ENCODE measurements at places on chromosomes 2 and 18.

DNA sequence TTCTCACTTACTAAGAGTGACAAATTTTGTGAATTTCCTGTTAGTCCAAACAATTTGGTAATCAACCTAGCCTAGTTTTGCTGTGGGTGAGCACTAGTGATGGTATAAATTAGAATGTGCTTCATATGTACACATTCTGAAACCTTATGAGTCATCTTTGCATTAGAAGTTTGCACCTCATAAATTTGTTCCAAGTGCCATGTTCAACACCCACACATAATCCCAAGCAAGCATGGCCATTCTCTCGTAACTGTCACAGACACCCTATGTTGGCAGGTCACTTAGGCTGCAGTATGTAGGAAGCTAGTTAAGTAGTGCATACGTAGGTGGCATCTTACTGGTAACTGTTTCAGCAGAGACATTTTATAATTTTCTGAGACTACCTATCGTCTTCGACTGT, 46.9 kb downstream of the NAB1 start:
- peak; percentile 30 for DNase-seq

DNA sequence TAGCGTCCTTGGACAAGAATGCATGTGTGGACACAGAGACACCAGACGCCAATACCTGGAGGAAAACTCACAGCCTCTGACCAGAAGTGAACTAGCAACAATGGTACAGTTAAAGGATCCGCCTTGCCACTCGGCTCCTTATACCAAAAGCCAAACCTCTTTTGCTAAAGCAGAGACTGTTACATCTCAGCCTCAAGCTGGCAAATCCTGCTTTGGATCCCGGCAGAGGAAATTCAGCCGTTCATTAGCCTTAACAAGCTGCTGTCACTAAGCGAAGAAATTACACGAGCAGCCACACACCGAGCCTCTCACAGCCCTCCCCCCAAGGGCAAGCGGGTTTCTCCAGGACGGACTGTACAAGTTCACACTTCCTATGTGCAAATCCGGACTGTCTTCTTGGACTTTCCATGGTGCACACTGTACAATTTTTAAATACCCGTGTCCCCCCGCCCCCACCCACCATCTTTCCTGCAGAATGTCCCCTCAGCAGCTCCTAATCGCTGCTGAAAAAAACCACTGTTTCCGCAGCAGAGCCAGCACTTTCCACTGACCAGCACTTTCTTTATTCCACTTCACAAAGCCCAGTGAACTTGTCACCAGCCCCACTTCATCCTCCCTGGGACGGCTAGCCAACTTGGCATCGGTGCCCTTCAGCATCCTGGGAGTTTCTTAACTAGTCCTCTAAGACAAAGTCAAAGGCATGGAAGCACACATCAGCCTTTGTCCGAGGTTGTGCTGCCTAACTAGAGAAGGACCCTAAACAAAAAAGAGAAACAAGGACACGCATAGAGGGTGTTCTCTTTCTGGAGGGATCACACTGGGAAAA, 1.5 kb downstream of the KLF7 start:
- peak; percentile 31 for DNase-seq

DNA sequence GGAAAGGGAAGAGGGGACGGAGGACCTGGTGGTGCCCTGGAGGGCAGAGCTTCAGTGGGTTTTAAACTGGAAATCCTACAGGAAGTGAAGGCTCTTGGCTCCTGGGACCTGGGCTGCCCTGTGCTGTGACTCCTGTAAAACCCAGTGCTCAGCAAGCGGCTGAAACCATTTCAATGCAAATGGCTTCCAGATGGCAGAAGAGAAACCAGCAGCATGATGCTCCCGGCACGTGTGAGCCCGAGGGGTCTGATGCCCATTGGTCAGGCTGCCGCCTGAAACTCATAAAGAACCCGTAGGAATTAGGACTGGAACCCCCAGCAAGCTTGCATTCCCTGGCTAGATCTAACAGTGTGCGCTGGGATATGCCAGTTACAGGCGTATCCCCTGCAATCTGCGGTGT, 109.2 kb upstream of the THOC1 start:
- no peak for DNase-seq

GRCh38 chr2:221461901-221462300, 110.2 kb downstream of the EPHA4 start:
- DNase-seq: no peak

DNA sequence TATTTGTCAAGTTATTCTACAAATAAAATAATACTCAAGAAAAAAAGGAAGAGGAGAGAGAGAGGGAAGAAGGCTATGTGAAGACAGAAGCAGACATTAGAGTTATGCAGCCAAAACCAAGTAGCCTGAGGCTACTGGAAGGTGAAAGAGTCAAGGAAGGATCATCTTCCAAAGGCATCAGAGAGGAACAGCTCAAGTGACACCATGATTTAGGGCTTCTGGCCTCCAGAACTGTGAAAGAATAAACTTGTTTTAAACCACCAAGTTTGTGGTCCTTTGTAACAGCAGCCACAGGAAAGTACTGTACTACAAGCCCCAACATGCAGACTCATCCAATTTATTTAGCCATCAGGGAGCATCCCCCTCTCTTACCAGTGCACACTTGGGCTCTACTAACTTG, 788.5 kb upstream of the LRRTM1 start:
- no peak for DNase-seq

GRCh38 chr18:39994498-39994897, 1960.5 kb upstream of the PIK3C3 start:
- DNase-seq: no peak

DNA sequence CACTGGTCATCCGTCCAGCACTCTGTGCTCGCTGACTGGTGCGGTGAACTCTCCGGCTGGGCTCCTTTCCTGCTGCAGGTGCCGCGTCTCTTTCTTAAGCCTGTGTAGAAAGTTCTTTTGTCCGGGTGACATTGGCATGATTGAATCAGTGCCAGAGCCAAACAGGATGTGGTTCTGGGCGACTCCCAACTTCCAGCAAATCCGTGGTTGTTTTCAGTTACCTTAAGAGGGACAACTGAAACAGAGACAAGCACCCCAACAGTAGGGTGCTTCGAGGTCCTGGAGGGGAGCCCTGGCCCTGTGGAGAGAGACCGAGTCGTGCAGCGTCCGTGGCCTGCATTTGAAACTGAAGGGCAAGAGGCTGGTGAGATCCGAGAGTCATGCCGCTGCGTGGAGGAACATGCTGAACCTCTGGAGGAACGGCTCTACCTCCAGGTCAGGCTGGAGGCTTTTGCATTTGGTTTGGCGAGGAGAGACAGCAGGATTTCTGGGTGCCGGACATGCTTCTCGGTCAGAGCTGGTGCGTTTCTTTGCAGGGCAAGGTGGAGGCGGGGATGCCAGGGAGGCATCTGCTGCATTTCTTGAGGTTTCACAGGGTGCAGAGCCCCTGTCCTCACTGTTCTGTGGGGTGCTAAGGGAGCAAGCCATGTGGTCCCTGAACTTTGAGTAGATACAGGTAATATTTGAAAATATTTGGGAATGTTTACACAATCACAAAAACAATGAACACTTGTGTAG, 26.8 kb downstream of the SH3BP4 start:
- DNase-seq: no peak

DNA sequence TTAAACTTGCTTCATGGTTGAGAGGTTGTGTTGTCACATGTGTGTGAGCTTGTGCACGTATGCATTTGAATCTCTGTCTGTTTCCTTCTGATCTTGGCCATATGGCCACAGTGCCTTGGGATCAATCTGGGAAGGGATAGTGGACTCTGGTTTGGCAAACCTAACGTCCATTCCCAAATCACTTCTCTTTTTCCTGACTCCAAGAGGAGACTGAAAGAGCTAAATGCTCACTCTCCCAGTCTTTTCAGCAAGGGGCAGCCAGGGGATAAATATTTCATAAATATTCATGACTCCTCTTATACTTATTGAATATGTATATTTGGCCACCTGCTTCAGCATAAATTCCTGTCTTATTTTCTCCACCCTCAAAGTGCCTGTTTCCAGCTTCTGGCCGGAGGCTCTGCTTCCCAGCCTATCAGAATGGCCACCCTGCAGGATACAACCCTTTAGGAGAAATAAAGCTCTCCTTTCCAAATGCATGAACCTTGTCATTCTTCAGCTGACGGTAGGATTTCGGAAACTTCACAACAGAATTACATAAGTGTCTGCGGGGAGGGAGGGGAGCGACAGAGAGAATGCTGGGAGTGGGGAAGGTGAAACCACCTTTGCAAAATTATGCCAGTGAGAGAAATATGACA, 112.2 kb upstream of the COPS8 start:
- DNase-seq: no peak

GRCh38 chr2:165105926-165106325, 97.9 kb downstream of the SCN3A start:
- DNase-seq: no peak

DNA sequence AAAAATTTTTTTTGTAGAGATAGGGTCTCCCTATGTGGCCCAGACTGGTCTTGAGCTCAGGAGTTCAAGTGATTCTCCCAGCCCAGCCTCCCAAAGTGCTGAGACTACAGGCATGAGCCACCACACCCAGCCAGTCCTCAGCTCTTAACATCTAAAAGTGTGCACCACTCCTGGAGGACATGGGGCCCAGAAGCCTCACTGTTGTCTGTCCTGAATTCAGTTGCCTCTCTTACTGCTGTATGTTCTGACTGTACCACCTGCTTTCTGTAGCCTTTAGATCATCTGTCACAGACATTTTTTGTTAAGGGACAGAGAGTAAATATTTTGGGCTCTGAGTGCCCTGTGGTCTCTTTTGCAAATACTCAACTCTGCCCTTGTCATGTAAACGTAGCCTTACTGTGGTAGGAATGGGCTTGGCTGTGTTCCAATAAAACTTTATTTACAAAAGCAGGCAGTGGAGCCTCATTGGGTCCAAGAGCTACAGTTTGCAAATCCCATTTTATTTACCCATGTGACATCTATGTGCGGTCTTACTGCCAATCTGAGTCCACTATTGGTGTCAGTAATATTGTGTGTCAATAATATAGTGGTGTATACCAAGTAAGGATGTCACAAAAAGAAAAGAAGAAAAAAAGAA, 38.1 kb downstream of the TMEM37 start:
- no peak for DNase-seq
